D721Med (cell line): ENCODE measurements at places on chromosomes 4 and X.
A peak's percentile ranks its signal among the peaks of the same experiment; 100 is the strongest.

- DNase-seq: no peak
Measured at GRCh38 chr4:142088906-142089305, 452.5 kb downstream of the IL15 start.

DNA sequence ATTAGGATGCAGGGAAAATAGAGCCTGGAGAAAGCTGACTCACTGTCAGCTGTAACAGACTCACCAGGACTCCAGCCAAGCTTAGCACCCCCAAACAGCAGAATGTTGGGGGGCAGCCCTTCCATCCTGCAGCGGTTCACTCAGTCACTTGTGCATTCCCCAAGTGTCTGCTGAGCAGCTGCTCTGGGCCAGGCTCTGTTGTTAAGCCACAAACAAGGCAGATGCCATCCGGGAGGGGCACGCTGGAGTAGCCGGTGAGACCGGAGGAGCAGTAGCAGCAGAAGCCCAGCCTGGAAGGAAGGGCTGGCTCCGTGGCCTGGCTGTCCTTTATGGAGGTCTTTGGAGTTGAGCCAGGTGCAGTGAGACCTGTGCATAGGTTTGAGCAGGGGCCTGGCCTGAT lies 22.0 kb downstream of the CCNQ start:
- no peak for DNase-seq

- no peak for DNase-seq
Measured at GRCh38 chr4:139142980-139143379, 34.0 kb downstream of the ELF2 start.

DNA sequence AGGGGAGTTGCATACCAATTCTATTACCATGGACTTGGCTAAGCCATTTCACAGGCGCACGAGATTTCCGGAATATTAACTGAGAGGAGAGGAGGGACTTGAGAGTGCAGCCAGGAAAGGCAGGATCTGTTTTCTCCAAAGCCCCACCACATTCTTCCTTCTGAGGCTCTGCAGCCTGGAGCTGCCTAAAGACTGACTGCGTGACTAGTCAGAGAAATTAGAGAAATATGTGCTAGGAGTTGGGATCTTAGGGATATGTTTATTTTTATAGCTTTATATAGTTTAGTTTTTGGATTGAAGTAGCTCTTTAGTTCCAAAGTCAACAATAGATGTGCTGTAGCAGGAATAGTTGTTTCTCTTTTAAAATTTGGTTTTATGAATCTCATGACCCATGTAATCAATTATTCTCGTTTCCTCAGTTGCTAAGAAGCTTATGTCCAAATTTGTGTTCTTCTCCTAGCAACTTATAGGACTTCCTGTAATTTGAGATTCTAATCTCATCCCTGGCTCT lies 300.1 kb upstream of the DDX53 start:
- DNase-seq: no peak

GRCh38 chr4:115780835-115781234 lies 667.4 kb upstream of the NDST4 start:
- no peak for DNase-seq

DNA sequence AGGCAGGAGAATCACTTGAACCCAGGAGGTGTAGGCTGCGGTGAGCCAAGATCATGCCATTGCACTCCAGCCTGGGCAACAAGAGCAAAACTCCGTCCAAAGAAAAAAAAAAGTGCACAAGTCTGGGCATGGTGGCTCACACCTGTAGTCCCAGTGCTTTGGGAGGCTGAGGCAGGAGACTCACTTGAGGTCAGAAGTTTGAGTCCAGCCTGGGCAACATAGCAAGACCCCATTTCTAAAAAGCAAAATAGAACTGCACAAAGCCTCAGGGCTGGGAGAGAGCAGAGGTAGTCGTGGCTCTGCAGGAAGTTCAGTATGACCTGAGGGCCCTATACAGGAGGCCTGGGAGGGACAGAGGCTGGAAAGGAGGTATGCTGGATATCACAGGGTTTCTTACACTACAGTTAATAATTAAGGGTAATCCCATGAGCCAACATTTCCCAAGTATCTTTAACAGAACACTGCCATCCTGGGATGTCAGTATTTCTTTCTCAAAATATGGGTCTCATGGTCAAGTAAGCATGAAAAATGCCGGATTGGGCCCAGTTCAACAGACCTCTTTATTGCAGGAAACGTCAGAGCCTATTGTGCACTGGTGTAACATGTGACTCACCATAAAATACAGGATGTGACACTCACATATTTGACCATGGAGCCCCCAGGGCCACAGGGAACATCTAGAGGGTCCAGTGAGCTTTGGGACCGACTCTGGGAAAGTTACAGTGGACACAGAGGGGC lies 37.8 kb downstream of the ACSL1 start:
- no peak for DNase-seq

GRCh38 chr4:134747108-134747805 lies 545.7 kb upstream of the PABPC4L start:
- DNase-seq: no peak

- no peak for DNase-seq
Measured at GRCh38 chrX:155767876-155768769, 113.0 kb upstream of the VAMP7 start.

DNA sequence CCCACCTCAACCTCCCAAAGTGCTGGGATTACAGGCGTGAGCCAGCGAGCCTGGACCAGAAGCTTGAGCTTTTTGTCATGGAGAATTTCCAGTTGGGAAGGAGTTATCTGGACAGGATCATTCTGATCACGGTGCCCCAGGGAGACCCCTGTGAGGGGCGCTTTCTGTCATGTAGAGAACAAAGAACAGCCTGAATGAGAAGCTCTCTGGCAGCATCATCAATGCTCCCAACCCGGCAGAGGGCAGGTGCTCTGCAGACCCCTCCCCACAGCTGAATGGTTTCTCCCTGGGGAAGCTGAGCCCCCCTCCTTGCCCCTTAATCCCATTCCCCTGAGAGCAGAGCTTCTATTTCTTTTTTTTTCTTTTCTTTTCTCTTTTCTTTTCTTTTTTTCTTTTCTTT lies 7.3 kb upstream of the CSF2RA start:
- DNase-seq: no peak

GRCh38 chrX:153649178-153649914 lies 2.3 kb downstream of the DUSP9 start:
- peak; percentile 87 for DNase-seq

DNA sequence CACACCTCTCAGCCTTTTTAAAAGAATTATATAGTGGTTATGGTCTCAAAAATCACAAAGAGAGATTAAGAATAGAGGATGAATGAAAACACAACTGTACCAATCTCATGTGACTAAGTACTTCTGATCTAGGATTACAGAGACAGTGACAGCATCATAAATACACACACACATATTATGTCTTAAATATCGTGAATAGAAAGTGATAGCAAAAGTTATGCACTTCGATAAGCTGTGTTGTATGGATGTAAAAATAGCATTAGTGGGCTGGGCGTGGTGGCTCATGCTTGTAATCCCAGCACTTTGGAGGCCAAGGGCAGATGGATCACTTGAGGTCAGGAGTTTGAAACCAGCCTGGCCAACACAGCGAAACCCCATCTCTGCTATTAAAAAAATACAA lies 25.0 kb downstream of the GYPA start:
- DNase-seq: no peak

- no peak for DNase-seq
Measured at GRCh38 chr4:79489506-79489905, 81.5 kb upstream of the GK2 start.

GRCh38 chr4:135533053-135533452 lies 1331.5 kb upstream of the PABPC4L start:
- no peak for DNase-seq

DNA sequence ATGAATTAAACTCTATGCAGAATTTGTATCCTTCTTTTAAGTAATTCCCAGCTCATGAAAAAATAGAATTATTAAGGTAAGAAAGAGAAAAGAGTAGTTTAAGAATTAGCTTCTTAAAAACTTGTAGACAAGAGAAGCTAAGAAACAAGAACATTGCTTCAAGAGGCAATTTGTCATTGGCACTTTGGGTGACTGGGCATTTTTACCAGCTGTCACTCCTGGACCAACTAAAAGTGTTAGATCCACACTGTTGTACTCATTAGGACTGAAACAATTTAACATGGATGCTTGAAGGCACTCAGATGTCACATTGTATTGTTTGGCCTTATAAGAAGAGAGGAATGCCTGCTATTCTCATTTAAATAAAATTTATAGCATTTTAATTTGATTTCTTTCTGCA lies 7.4 kb downstream of the COL25A1 start:
- DNase-seq: no peak

- no peak for DNase-seq
Measured at GRCh38 chrX:71082822-71083221, 12.8 kb upstream of the FOXO4 start.

DNA sequence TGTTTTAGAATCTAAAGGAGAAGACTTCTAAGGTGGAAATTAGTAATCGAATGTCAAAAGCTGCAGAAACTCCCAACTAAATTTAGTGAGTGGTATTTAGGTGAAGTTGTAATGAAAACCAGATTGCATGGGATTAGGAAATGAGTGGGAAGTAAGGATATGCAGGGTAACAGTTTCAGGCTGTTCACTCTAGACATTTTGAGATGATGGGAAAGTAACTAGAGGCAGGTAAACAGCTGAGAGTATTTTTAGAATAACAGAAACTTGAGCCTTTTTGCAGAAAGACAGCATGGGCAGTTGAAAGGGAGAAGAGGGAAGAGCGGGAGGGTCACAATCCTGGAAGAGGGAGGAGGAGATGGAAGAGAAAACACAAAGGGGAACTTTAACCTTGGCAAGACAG lies 12.7 kb downstream of the SPRY1 start:
- DNase-seq: no peak

DNA sequence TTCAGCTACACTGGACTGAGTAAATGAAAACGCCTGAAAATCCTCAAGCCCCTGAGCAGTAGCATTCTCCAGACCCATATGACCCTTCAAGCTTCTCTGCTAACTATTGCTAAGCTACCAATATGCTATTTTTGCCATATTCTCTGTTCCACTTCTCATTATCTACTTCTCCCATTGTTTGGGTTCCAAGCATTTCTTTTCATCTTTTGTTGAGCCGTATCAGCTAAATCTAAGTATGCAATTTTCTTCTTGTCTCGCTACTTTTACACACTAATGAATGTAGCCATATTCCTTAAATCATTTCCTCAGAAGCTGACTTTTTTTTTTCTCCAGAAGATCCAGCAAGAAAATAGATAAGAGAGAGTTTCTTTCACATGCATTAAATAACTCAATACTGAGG lies 128.4 kb downstream of the AGTR2 start:
- no peak for DNase-seq

DNA sequence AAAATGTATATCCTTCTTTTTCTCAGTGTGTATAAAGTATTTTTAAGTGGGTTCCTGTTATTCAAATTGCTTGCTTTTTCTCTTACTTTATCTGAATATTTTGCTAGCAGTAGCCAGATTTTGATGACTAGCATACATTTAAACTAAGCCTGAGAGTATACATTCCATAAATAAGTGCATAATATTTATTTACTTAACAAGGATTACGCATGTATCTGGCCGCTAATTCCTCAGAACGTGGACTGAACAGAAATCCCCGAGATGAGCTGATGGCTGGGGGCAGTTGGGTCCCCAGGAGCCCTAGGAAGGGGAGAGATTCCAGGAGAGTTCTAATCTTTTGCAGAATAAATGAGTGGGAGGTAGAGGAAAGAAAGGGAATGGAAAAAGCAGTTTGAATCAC lies 91.0 kb downstream of the PHOX2B start:
- no peak for DNase-seq

GRCh38 chr4:17805580-17806155 lies 4.9 kb downstream of the DCAF16 start:
- no peak for DNase-seq
